Midbrain (tissue), 1 donor: ENCODE measurements at places on chromosomes 7 and 10.

DNA sequence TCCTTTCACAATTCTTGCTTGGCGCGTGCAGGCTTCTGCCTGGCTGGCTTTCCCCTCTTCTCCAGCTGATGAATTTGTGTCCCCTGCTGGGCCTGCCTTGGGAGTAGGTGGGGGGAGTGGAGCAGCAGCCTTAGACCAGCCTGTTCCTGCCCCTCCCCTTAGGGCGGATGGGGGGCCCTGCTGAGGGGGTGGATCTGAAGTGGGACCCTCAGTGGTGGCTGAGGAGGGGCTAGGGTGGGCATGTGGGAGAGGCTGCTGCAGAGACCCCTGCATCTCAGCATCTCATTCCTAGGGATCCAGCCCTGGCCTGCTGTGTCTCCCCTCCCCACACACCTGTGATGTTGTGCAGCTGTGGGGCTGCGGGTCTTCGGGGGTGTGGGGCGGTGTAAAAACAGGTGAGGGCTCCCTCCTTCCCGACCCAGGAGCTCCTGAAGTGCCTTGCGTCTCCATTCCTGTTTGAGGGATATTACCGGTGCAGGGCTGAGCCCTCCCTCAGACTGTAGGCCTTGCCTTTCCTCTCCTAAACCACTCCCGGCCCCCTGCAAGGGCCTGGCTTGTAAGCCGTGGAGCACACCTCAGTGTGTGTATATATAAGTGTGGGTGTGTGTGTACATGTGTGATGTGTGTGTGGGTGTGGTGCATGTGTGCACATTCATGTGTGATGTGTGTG is 24.7 kb downstream of the ADCYAP1R1 start:
- DNase-seq, result no peak

- DNase-seq, result no peak
Measured at GRCh38 chr7:31688996-31689395, 2.0 kb downstream of the PPP1R17 start.

GRCh38 chr10:86072413-86072812 is 294.2 kb downstream of the GRID1 start:
- DNase-seq, result no peak

- DNase-seq, result no peak
Measured at GRCh38 chr7:33425929-33426678, 296.7 kb downstream of the BBS9 start.

- no peak for DNase-seq
Measured at GRCh38 chr7:107856806-107857540, 34.0 kb upstream of the DLD start.
